ENCODE measurements at places on chromosomes 16 and 17.

- DNase-seq, result no peak
These were observed 16.0 kb upstream of the SPPL2C start for GRCh38 chr17:45828582-45829133.

DNA sequence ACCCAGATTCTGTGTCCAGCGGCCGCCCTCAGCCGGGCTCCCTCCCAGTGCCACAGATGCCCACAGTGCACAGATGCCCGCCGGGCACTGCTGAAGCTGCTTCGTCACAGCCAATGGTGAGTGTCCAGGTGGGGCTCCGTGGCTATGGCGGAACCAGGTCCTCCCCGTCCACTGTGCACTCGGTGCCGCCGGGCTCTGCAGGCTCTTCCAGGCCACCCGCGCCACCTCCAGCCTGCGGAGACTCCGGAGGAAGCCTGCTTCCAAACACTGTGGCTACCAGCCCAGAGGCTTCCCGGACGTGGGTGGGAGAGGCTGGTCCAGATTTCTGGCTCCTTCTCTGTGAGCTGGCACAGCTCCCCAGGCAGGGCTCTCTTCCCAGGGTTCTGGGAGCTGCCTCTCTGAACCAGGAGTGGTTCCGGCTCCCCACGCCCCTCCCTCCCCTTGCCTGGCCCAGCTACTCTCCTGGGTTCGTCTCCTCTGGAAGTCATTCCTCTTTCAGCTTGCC, 2.8 kb upstream of the PYCR1 start:
- no peak for DNase-seq

GRCh38 chr16:4110065-4110464, 6.2 kb downstream of the ADCY9 start:
- DNase-seq, result no peak

- DNase-seq, result no peak
These were observed 130.9 kb downstream of the RAB11FIP4 start for GRCh38 chr17:31522284-31522931.

DNA sequence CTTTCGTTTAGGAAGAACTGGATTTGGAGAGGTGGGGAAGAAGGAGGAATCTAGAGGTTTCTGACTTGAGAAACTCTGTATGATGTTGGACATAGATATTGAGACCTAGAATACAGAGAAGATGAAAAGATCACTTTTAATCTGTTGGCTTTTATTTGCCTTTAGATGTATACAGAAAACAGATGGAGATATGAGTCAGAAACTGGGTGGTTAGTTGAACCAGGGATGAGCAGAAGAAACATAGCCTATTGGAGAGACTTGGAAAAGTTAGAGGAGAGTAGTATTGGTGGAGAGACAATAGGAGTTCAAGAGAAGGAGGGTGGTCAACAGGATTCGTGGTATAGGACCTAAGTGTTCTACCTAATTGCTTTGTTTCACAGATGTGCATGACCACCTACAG, 5.1 kb downstream of the PHAF1 start:
- DNase-seq, result no peak

- DNase-seq, result no peak
These were observed 57.8 kb downstream of the STH start for GRCh38 chr17:46056800-46057304.

DNA sequence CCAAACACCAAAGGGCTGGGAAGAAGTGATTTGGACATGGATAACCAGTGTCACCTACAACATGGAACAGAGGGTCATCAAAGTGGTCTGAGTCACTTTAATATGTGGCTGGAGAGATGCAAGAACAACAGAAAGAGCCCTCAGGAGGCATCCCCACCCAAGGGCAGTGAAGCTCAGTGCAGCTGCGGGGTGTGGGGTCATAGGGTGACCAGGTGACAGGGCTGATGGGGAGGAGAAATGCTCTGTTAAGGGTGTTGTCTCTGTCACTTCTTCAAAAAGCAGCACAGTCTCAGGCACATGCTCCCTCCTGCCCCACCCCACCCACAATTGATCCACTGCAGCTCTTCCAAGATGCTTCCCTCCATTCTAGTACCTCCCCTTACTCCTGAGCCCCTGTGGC, 819.1 kb downstream of the KCNJ18 start:
- DNase-seq, result no peak

- DNase-seq, result no peak
These were observed 72.3 kb downstream of the CDK5R1 start for GRCh38 chr17:32558997-32559650.

GRCh38 chr17:18950944-18951905, 740 bp upstream of the SLC5A10 start:
- no peak for DNase-seq

DNA sequence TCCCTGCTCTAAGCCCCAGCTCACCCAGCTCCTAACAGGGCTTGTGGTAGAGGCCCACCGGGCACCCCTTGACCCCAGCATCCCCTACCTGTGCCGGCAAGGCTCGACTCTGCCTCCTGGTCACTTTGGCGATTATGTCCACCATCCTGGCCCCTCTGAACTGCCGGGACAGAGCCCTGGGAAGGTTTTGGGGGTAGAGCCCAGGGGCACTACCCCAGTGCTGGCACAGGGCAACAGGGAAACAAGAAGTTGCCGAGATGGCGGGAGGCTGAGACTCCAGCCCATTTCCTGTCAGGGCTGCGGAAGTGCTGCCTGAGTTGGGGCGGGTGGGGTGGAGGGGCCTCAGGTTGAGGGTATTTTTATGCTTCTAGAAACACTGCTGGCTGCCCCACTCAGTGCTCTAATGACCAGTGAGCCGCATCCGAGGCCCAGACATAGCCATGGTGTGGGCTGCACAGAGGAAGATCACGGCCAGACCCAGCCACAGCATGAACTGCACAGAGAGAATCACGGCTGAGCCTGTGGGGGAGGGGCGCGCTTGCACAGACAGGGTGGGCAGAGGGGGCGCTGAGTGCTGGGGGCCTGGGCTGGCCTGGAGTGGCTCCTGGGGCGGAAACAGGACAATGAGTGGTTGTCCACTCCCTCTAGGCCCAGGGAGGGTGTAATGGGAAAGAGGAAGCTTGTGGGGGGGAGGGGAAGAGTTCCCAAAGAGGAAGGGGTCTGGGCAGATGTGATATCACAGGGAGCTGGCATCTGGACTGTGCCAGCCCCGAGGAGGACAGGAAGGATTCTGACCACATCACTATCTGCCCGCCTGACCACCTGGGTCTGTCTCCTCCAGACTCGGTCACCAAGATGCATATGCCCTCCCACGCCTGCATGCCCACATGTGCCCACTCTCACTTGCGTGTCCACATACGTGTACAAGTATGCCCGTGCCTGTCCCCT, 22.3 kb downstream of the ARHGAP27 start:
- no peak for DNase-seq

DNA sequence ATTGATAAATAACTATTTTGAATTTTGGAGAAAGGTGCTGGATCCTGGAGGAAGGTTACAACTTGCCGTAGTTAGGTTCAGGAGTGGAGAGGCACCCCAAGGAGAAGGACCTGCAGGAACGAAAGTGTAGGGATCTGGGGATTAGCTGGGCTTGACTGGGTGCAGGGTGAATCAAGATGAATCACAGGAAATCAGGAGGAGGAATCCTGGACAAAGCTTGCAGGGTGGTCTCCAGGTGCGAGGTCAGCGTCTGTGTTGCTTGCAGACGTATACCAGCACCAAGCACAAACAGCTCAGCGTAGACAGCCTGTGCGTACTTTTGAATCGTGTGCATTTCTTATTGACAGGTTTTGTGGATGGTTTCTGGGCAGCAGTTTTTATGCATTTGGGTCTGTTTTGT, 144.3 kb downstream of the MSI2 start:
- DNase-seq, result no peak

GRCh38 chr16:23081675-23082119, 67.6 kb downstream of the USP31 start:
- DNase-seq, result no peak

- DNase-seq, result no peak
These were observed 8.3 kb upstream of the RBFOX3 start for GRCh38 chr17:79619196-79619595.

DNA sequence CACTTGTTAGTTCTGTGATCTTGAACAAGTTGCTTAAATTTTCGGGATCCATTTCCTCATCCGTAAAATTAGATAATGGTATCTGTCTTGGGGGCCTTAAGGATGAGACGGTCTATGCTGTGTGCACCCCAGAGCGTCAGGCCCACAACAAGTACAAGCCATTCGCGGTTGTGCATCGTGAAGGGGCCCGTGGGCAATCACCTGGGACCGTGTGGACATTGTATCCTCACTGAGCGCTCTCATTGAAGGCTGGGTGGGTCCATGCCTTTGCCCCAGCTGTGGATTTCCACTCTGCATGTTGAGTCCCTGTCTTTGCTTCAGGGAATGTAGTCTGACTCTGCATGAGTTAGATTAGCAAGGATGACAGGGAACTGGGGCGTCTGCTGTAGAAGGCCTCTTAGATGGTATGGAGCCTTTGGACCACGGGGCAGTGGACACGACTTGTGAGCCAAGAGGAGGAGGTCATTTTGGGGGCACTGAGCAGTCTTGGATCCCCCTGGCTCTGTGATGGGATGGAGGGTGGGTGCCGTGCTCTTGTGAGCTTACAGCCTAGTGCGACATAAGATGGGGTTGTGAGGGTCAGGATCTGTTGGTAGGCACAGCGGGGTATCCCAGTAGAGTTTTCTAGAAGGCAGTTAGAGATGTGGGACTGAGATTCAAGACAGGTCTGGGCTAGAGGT, 89.5 kb downstream of the SNX29 start:
- no peak for DNase-seq

DNA sequence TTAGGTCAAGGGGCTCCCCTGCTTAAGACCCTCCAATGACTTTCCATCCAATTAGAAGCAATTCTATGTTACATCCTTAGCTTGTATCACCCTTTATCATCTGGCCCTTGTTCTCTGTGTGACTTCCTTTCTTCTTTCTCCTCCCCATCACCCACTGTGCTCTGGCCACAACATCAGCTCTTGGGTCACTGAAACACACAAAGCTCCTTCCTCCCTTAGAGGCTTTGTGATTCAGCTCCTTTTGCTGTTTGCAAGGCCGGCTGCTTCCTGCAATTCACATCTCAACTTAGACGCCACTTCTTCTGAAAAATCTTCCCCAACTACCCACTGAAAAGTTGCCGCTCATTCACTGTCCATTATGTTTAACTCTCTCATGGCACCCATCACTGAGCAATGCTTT, 130.9 kb upstream of the CACNG3 start:
- no peak for DNase-seq

GRCh38 chr16:20899071-20899470, 1.1 kb downstream of the DCUN1D3 start:
- no peak for DNase-seq

DNA sequence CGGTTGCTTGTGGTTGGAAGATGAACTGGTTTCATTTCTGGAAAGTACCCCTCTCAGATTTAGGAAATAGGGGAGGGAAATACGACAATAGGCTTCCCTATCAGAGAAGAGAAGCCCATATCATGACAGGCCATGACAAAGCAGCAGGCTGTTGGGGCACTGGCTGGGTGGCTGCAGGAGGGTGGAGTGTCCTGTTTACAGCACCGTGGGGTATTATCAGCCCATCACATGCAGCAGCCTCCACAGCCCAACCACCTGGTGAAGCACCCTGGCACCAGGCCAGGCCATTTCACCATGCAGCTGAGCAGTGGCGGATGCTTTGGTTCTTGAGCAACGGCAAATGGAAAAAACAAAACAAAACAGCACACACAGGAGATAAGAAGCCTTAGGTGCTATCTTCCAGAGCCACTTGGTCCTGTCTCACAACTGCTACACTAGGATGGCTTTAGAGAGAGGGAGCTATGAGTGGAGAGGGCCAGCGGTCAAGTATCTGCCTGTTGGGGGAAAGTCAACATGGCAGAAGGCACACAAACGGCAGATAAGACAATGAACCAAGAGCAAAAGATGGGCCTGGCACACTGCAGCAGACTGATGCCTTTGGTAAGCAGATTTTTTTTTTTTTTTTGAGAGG, 24.2 kb downstream of the FAM117A start:
- no peak for DNase-seq

GRCh38 chr16:566475-567372, at the start of gene NHLRC4:
TSS of gene NHLRC4 (plus strand) at chr16:567005. CDS start at chr16:568048, 1,043 bp downstream.
- DNase-seq, result no peak

- DNase-seq, result no peak
These were observed 369.2 kb downstream of the SHISA9 start for GRCh38 chr16:13270602-13271001.

DNA sequence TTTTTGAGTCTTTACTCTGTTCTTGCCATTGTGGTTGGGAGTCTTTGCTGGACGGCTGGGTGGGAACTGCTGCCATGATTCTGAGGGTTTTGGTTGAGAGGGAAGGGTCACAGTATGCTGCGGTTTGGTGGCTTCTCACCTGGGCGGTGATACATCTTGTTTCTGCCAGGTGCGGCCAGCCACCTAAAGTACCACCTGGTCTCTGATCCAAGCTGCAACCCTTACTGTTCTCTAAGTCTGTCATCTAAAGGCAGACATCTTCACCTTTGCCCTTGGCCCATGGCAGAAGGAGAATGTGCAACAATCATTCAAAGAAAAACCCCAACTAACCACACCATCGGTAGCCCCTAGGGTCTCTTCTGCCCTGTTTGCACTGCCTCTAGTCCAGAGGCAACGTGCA, 19.6 kb upstream of the MPO start:
- no peak for DNase-seq

DNA sequence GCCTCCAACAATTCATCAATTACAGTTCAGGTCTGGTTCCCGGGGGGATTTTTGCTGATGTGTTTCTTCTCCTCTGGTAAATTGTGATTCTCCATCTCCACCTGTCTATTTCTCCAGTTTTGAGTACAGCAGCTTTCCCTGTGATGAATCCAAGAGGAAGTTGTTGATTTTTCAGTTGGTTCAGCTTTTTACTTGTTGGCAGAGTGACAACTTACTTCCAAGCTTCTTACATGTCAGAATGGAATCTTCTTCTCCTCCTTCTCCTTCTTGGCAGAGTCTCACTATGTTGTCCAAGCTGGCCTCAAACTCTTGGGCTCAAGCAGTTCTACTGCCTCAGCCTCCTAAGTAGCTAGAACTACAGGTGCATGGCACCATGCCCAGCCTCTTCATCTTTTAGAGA, 33.4 kb upstream of the TMEM92 start:
- DNase-seq, result no peak

DNA sequence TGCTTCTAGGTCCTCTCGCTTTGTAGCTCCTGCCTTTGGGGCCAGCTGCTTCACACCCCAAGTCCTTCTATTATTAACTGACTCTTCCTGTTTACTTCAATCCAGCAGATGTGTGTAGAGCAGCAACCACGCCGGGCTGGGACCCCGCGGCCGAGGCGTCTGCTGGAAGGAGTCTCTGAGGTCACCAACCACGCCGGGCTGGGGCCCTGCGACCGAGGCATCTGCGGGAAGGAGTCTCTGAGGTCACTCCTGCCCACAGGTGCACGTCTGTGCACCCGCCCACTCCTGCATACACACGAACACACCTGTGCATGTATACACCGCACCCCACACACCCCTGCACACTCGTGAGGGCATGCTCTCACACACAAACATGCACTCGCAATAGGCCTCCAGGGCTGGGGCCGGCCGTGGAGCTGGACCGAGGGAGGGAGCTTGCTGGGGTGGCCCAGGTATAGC, 7.8 kb upstream of the TEX19 start:
- no peak for DNase-seq
